ENCODE measurements at places on chromosomes 3 and 15.
A peak's percentile ranks its signal among the peaks of the same experiment; 100 is the strongest.

GRCh38 chr3:177878957-177879356, 657.3 kb upstream of the KCNMB2 start:
- no peak for DNase-seq

- no peak for DNase-seq
These were observed 350.5 kb upstream of the ICE2 start for GRCh38 chr15:60829416-60829815.

- no peak for DNase-seq
These were observed 225.8 kb upstream of the NAALADL2 start for GRCh38 chr3:174633342-174633741.

GRCh38 chr15:88805031-88805780, 2.0 kb downstream of the ACAN start:
- DNase-seq = no peak

- no peak for DNase-seq
These were observed 9.5 kb downstream of the CLDN18 start for GRCh38 chr3:138019281-138020069.

GRCh38 chr3:98588065-98588464, 5.3 kb downstream of the CPOX start:
- DNase-seq = no peak

DNA sequence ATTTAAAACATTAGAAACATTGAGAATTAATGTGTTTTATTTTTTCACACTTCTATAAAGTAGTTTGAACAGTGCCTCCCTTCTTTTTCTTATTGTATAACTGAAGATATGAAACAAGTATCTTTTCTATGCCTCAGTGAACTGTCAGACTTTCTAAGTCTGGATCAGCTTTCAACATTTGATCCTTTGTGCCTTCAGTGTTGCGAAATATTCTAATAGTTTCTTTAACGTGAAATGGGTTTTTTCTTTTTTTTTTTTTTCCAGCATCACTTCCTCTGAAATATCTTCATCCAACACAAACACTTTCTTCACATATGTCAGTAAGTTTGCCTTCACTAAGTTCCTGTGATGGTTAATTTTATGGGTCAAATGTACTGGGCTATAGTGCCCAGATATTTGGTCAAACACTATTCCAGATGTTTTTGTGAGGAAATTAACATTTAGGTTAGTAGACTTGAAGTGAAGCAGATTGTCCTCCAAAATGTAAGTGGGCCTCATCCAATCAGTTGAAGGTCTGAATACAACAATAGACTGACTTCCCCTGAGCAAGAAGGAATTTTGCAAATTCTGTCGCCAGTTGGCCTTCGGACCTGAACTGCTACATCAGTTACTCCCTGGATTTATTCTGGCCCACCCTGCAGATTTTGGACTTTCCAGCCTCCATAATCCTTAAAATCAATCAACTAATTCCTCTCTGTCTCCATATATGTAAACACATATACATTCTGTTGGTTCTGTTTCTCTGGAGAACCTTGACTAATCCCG, 6.4 kb upstream of the CPOX start:
- DNase-seq = no peak

DNA sequence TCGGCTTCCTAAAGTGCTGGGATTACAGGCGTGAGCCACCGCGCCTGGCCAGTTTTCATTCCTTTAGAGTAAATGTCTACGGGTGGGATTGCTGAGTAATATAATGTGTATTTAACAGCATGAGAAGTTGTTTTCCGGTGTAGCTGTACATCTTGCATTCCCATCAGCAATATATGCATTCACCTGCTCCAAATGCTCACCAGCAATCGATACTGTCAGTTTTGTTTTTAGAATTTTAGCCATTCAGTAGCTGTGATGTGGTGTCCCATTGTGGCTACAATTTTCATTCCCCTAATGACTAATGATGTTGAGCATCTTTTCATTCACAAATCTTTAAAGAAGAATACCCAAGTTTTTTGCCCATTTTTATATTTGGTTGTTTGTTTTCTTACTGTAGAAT, 134.8 kb upstream of the RGMA start:
- no peak for DNase-seq

GRCh38 chr3:112474796-112475195, 24.5 kb downstream of the BTLA start:
- no peak for DNase-seq

- DNase-seq = no peak
These were observed 180.0 kb upstream of the TGFBR2 start for GRCh38 chr3:30426293-30426993.

- DNase-seq = no peak
These were observed 42.6 kb upstream of the SEMA6D start for GRCh38 chr15:47674586-47675232.

DNA sequence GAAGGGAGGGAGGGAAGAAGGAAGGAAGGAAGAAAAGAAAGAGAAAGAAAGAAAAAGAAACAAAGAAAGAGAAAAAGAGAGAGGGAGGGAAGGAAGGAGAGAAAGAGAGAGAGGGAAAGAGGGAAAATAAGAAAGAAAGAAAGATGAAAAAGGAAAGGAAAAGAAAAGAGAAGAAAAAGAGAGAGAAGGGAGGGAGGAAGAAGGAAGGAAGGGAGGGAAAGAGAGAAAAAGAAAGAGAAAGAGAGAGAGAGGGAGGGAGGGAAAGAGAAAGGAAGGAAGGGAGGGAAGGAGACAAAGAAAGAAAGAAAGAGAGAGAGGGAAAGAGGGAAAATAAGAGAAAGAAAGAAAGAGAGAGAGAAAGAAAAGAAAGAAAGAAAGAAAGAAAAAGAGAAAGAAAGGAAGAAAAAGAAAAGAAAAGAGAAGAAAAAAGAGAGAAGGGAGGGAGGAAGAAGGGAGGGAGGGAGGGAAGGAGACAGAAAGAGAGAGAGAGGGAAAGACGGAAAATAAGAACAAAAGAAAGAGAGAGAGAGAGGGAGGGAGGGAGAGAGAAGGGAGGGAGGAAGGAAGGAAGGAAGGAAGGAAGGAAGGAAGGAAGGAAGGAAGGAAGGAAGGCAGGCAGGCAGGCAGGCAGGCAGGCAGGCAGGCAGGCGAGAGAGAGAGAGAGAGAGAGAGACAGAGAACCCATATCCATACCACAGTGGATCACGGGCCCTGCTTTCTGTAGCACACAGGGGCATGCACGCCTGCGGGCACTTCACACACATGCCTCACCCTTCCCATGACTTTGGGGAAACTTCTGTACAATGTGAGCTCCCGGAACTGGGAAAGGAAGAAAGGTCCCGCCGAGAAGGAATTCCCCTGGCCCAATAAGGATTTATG, 52.5 kb downstream of the ADCY5 start:
- DNase-seq = no peak

- no peak for DNase-seq
These were observed 151.6 kb downstream of the PGPEP1L start for GRCh38 chr15:98855815-98856531.

GRCh38 chr15:68213991-68214837, 9.1 kb upstream of the CALML4 start:
- DNase-seq = peak; percentile 42

DNA sequence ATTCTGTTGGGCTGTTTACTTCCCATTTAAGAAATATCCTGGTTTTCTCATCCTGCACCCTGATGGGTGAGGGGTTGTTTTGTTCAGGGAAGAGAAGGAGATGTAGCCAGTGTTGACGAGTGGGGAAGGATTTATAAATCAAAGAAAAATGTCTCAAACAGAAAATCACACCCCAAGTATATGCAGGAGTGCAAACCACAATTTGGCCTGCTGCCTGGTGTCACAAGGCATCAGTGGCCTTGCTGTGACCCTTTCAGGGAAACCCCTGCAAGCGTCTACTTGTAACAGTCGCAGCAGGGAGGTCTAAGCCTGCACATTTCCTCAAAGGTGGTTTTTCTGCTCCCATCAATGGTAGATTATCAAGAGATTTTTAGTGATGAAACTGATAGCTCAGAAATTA, 132.6 kb upstream of the LRRN1 start:
- DNase-seq = no peak

DNA sequence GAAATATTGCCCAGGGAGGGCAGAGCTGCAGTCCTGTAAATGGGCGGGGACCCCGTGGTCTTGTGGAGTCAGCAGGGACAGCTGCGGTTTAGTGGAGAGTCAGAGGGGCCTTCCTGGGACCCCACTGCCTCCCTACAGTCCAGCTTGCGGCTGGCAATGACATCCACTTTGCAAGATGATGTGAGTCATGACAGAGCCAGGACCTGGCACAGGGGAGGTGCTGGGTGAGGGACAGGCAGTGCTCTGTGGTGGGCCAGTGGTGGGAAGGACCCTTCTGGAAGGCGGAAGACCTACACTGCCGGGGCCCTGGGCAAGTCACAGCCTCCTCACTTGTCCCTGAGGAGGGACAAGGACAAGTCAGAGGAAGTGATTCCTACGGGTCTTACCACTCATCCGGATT, 17.8 kb downstream of the APBA2 start:
- no peak for DNase-seq

GRCh38 chr3:136078421-136079364, 113.2 kb downstream of the PPP2R3A start:
- DNase-seq = no peak

DNA sequence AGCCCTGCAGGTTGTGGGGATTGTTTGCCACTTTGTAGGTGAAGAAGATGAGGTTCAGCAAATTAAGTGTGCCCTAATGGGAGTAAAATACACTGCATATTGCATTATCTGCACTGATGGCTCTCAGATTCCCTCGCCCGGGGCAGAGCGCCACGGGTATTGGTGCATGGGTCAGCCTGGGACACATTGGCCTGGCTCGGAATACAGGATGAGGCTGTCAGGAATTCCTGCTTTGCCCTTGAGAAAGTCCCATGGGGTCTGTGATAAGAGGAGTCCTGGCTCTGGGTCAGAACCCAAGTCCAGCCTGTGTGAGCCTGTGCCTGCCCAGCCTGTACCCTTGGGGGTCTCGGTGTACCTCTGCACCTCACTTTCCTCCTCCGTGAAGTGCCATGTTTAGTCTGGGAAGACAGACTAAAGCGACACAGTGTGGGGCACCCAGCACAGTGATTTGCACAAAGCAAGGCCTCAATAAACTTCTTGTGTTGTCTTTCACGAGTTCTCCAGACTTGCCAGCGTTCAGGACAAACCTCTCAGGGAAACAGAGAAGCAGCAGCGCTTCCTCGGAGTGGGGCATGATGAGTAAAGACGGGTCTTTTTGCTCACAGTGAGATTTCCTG, 107.6 kb downstream of the LRRK1 start:
- DNase-seq = peak; percentile 17

GRCh38 chr3:46710229-46710628, 7.4 kb downstream of the PRSS50 start:
- DNase-seq = peak; percentile 36

DNA sequence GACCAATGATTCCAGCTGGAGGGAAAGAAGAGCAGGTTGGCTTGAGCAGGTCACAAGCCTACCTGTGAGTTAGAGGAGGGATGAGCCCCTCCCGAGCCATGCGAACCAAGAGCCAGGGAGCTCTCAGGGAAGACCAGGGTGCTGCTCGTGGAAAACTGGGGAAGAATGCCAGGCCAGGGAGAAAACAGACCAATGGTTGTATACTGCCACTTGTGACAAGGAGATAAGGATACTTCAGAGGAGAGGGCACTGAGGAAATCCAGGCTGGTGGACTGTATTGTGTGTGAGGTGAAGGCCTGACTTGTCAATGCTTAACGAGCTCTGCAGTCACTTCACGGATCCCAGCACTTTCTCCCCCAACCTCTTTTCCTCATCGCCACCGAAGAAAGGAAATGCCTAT, 177.7 kb downstream of the SSR3 start:
- DNase-seq = no peak

- DNase-seq = no peak
These were observed 14.8 kb upstream of the P2RY14 start for GRCh38 chr3:151293127-151293526.

GRCh38 chr3:18679238-18679637, 254.1 kb upstream of the SATB1 start:
- no peak for DNase-seq

DNA sequence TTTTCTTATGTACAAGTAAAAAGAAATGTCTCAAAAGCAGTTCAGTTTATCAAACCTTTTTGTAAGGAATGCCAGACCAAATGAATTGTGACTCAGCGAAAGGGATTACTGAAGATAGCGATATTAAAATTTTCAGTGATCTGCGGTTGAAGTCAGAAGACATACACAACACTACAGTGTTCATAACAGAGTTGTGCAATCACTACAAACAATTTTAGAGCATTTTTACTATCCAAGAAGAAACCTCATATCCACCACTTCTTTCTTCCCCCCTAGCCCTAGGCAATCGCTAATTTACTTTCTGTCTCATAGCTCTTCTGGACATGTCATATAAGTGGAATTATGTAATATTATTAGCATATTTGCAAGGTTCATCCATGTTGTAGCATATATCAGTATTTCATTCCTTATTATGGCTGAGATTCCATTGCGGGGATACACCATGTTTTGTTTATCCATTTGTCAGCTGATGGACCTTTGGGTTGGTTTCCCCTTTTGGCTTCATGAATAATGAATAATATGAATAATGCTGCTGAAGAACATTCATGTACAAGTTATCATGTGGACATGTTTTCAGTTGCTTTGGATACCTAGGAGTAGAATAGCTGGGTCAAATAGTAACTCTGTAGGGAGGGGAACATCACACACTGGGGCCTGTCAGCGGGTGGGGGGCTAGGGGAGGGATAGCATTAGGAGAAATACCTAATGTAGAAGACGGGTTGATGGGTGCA, 23.6 kb upstream of the ALPK3 start:
- DNase-seq = no peak

GRCh38 chr3:62209101-62209500, 164.2 kb downstream of the FEZF2 start:
- no peak for DNase-seq

GRCh38 chr15:40937762-40938535, 8.8 kb downstream of the DLL4 start:
- no peak for DNase-seq

GRCh38 chr15:48373821-48374451, 42.7 kb downstream of the DUT start:
- DNase-seq = no peak

- peak; percentile 22 for DNase-seq
These were observed 100.8 kb downstream of the CPN2 start for GRCh38 chr3:194250098-194251002.
